NCI-H1694 treated with DMSO at 0.1 percent for 48 hours (cell line): ENCODE measurements at places on chromosomes 1 and 21.

DNA sequence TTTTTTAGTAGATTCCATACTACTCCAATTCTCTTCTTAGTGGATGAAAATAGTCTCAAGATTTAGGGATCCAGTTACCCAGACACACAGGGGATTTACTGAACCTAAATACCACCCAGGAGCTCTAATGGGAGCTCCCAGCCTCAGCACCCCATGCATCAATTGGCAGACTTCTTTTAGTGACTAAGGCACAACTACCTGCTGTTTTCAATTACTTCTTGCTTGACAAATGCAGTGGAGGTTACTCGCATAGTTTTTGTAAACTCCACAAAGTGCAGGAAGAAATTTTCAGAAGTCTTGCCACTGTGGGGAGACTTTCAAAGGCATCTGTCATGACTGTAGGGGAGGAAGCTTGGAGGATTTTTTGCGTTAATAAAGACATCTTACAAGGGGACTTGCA lies 35.5 kb upstream of the MAP10 start:
- DNase-seq: no peak

DNA sequence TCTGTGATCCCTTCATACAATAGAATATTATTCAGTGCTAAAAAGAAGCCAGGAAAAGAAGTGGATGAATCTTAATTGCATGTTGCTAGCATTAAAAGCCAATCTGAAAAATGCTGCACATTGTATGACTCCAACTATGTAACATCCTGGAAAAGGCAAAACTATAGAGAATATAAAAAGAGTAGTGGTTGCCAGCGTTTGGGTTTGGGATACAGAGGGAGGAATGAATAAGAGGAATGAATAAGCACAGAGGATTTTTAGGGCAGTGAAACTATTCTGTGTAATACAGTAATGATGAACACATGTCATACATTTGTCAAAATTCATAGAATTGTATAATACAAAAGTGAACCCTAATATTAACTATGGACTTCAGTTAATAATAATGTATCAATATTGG lies 42.5 kb downstream of the GPR88 start:
- DNase-seq: no peak

- DNase-seq: no peak
These were observed 1.7 kb downstream of the MCL1 start for GRCh38 chr1:150577557-150578271.

DNA sequence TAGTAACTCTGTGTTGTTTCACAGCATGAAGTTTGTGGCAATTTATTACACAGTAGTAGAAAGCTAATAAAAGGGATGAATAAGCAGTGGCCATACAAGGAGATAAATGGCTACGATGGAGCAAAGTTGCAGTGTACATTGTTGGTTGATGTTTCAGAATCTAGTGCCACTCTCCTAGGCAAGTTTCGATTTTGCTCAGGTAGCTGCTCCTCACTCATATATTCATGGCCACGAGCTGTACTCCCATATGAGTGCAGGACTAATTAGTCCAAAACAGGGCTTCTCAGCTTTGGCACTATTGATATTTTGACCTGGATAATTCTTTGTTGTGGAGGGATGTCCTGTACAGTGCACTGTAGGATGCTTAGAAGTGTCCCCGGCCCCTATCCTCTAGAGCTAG lies 30.0 kb upstream of the ATP1A1 start:
- DNase-seq: no peak

DNA sequence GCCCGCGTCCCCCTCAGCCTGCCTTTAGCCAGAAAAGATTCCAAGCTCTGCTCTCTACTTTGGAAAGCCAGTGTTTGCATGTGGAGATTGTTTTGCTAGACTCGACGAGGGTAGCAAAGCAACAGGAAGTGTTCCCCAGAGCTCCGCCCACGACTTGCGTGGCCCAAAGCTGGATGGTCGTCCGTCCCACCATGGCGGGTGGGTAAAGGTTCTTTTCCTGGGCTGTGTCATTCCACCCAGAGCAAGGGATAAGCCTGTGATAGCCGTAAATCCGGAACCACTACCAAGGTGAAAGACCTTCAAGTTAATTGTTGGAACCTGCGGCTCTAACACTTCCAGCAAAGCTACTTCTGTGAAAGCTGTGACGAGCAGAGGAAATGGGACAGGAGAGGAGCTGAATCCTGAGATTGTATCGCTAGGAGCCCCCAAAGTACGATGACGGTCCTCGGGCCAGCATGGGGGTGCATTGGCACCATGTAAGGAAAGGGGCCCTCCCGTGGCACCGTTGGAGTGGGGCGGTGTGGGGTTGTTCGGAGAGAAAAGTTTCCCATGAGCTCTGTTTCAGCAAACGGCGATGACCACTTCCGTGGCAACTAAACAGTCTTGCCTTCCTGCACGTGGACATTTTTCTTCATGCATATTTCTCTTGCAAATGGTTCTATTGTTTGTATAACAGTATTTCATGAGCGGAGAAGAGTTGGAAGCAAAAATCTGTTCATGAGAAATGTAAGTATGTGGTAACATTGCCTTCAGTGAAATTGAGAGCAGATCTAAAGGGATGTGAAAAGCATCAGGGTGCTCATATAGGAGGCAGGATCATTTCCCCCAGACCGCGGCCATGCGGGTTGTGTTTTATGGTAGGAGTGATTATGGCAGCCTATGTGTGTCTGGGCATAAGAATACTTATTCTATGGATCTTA lies 8.4 kb downstream of the MX2 start:
- DNase-seq: no peak

DNA sequence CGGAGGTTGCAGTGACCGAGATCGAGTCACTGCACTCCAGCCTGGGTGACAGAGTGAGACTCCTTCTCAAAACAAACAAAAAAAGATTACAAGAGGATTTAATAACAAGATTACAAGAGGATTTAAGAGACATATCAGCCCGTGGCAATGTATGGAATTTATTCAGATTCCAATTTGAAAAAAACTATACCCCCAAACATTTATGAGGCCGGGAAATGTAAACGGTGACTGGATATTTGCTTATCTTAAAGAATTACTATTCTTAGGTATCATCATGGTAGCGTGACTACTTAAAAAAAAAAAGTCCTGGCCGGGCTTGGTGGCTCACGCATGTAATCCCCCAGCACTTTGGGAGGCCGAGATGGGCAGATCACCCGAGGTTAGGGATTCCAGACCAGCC lies 21.2 kb upstream of the ELK4 start:
- DNase-seq: no peak

DNA sequence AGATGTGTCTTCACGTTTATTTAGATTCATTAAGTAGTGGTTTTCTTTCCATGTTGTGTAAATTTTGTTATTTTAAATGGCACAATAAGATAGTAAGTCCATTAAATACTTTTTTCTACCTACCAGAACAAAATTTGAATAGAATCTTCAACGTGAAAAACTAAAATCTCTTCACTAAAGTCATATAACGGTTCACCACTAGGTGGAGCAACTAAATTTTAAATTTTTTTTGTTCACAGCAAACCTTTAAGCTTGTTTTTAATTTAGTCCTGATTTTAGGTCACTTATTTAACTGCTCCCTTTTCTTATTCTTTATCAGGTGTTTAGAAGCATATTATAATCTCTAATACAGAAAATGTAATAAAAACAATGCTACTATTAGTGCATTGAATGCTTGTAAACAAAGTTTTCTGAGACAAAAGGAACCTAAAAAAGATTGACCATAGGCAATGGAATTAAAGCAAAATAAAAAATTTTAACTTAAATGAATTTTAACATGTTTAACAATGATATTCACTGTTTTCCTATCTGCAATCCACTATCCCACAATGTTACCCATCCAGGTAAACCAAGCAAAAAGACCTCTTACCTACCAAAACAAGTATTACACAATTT lies 28.3 kb upstream of the PKN2 start:
- peak; percentile 9 for DNase-seq
